Non-pigmented ciliary epithelial cell (primary cell): ENCODE measurements at places on chromosomes 3 and 15.

- DNase-seq: peak; percentile 44
These were observed 72.6 kb downstream of the NAALADL2 start for GRCh38 chr3:174931473-174932353.

DNA sequence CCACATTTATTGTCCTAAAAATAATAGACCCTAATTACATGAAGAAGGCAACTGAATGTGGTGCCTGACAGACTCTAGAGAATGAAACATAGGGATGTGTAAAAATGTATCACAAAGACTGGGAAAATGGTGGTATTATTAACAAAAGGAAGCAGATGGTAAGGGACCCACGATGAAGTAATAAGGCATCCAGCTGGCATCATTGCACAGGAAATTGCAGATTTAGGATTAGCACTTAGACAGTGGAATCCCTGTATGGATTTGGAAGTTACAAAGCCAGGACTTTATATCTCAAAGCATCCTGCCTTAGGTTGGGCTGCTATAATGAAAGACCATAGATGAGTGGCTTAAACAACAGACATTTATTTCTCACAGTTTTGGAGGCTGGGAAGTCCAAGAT lies 104.3 kb downstream of the PPM1L start:
- no peak for DNase-seq

DNA sequence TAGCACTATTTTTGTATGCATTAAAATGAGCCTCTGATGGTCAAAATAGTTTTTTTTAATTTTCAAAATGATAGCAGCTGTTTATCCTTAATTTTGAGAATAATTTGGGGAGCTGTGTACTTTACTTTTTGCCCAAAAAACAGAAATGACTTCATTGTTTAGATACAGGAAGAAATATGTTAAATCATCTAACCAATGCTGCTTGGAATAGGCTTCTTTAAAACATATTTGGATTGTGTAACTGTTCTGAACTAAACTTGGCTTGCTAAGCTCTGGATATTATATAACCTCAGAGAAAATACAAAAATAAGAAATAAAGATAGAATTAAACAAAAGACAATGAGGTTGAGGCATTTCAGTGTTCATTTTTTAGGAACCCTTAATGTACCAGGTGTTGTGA lies 119.3 kb downstream of the SERPINI1 start:
- DNase-seq: no peak

- no peak for DNase-seq
These were observed 587 bp upstream of the TNK2 start for GRCh38 chr3:195908694-195909581.

GRCh38 chr3:194367992-194368841 lies 1.3 kb downstream of the LRRC15 start:
- no peak for DNase-seq

- no peak for DNase-seq
These were observed 65.2 kb upstream of the UBE2E1 start for GRCh38 chr3:23740517-23740965.

DNA sequence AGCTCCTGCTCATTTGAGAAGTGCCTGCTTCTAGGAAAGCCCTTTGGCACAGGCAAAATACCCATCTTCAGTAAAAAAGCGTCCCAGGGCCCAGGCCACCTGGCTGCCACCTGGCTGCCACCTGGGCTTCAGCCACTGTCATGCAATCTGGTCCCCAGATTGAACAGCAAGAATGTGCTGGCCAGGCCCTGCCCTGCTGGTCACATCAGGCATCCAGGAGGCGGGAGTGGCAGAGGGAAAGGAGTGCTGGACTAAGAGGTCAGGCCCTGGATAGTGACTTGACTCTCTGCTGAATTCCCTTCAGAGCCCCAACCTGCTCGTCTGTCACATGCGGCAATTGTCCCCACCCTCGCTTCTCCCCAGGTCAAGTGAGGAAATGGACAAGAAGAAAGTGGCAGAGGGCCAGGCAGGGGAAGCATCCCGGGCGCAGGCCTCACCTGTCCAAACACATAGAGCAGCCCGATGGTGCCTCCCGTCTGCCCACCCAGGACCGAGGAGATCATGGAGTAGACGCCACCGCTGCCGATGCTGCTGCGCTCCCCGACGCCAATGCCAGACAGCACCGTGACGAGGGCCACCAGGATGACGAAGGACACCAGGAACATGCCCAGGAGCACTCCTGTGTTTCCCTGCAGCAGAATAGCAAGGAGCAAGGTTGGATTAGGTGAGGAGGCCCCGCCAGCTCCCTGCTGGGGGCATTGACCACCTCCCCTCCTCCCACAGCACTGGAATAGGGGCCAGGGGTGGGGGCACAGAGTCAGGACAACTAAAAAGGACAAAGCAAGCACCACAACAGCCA lies 25.5 kb downstream of the SLC12A8 start:
- no peak for DNase-seq
